Vagina (tissue), 2 donors: ENCODE measurements at places on chromosomes 16 and 17.

GRCh38 chr17:57110579-57111325 lies 25.7 kb downstream of the AKAP1 start:
- DNase-seq = no peak

GRCh38 chr17:7634384-7634783 lies 4.4 kb downstream of the SHBG start:
- DNase-seq = no peak

- DNase-seq = no peak
Measured at GRCh38 chr17:72456075-72456474, 335.3 kb downstream of the SOX9 start.

- no peak for DNase-seq
Measured at GRCh38 chr17:10286324-10286723, 86.5 kb downstream of the MYH13 start.

DNA sequence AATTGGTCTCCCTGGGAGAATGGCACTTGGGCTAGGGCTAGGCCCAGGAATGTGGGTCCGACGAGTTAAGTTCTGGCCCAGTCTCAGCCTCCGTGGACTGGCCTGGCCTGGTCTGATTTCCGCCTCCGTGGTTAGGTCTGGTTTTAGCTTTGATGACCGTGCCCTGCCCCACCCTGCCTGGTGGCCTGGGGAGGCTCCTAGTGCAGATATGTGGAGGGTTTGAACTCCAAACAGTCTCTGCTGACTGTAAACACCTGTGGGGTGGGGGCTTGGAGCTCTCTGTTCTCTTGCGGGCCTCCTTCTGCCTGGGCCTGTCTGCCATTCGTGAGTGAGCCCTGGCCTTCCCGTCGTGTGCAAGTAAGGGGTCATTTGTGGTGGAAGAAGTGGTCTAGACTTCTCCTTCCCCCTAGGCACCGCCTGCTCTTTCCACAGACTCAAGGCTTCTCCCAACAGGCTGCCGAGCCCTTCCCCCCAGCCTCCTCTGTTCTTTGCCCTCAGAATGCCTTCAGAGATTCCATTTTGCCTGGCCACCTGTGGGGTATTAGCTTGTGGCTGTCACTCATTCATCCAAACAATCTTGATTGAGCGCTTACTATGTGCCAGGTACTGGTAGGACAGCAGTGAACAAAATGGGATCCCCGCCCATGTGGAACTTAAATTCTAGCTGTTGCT lies 1.6 kb downstream of the ATP6V0C start:
- DNase-seq = no peak

GRCh38 chr16:87828907-87829621 lies 40.2 kb downstream of the SLC7A5 start:
- DNase-seq = no peak

DNA sequence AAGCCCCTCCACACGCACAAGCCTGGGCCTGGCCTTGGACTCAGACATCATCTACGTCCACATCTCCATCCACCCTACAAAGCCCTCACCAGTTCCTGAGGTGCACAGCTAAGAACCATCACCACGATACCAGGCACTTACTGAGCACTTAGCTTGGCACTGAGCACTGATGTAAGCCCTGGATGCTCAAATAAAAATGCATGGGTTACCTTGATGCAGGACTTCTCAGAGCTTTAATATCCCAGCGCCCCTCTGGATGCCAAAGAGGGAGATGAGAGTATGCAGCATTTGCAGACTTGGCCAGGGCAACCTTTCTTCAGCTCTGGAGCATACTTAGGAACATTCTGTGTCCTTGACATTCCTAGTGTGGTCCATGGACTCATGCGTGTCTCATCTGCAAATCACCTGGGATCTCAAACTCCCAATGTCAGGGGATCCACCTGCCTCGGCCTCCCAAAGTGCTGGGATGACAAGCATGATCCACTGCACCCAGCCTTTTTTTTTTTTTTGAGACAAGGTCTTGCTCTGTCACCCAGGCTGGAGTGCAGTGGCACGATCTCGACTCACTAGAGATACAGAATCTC lies 69.8 kb downstream of the RAB11FIP4 start:
- DNase-seq = no peak

DNA sequence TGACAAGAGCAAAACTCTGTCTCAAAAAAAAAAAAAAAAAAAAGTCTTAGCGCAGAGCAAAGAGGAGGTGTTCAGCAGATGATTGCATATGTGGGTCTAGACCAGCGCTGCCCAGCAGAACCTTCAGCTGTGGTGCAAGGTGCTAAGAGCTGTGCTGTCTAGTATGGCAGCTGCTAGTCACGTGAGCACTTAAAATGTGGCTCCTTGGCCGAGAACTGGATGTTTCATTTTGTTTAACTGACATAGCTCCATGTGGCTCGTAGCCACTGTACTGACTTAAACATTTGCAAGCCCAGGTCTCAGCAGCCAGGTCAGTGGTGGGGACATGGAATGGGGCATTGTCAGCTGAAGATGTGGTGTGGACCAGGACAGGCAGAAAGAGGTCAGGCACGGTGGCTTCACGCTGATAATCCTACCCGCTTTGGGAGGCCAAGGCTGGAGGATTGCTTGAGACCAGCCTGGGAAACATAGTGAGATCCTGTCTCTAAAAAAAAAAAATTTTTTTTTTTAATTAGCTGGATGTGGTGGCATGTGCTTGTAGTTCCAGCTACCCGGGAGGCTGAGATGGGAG lies 9.2 kb downstream of the C1QTNF1 start:
- DNase-seq = no peak

DNA sequence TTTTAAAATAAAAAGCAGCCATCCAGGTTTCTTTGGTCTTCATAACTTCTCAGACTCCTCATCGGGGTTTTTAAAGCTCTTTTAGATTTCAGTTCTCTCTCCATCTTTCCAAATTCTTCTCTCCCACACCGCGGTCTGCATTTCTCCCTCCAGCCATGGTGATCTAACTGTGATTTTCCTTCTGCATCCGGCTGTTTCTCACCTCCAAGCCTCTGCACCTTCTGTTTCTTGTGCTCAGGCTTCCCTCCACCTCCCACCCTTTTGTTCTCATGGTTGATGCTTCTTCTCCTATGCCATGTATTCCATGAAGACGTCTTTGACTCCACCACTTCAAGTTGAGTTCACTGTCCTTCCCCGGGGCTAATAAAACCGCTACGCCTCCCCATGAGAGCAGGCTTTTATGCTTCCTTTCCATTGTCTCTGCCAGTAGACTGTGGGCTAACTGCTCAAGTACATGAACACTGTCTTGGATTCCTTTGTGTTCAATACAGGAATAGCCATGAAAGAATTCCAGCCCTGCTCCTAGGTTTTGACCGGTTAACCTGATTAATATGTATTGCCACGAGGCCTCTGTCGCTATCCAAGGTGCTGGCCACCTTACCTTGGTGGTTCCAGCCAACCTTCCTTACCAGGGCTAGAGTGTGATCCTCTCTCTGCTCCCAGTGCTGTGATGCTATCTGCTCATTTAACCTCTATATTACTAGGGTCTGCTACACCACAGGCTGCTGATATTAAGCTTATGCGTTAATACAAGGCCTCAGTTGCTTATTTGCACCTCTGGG lies 625.1 kb downstream of the HS3ST4 start:
- no peak for DNase-seq

- DNase-seq = no peak
Measured at GRCh38 chr16:54362591-54363206, 76.1 kb upstream of the IRX3 start.

- DNase-seq = no peak
Measured at GRCh38 chr16:18942061-18942460, 15.9 kb upstream of the SMG1 start.

- DNase-seq = no peak
Measured at GRCh38 chr17:61495161-61495857, 43.1 kb downstream of the TBX4 start.

GRCh38 chr16:85480727-85481101 lies 132.4 kb upstream of the GSE1 start:
- no peak for DNase-seq

DNA sequence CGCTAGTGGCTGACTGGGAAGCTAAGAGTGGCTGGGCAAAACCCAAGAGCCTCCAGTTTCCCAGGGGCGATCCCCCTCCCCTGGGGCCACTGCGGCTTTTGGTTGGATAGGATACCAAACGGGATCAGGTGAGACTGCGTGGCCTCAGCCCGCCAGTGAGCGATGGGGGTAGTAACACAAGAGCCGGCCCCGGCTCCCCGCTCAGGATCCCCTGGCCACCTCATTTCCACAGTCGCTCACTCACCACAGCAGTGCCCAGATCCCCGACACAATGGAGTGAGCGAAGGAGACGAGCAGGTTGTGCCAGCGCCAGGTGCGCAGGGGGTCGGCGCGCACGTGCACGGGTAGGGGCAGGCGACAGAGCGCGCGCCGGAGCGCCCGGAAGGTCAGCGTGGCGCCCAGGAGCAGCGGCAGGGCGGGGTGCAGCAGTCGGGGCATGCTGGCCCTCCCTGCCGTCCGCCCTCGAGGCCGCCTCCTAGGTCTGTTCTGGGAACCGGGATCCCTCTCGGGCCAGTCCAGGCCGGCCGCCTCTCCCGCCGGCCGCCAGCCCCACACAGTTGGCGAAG lies 290 bp downstream of the TLCD1 start:
- no peak for DNase-seq

DNA sequence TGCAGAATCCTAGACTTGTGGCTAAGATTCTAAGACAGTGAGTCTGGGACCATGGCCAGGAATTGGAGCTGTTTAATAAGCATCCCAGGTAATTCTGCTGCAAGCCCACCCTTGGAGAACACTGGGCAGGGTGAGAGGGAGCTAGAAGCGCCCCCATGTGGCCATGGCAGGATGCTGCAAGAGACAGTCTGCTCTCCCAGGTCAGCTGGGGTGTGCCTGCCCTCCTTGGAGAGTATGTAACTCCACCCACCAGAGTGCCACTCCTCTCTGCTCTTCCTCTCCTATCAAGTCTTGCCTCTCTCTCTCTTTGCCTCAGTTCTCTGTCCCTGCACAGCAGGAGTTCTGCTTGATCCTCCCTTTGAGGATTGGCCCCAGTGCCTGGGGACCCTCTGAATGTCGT lies 14.9 kb downstream of the RCVRN start:
- DNase-seq = no peak

DNA sequence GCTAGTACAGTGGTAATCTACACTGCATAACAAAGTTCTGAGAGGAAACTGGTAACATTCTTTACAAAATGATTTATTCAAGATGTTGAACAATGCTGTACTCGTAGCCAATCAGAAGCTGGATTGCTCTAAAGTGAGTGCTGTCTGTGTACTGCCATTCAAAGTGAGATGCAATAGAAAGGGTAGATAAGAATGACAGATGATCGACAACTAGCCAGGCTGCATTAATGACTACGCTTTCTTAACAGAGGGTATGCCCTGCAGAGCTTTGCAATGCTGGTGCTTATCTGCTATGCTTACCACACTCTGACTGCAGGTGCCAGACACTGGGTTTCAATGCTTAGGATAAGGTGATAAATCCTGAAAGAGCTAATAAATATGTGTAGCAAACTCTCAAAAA lies 46.1 kb upstream of the SLC25A19 start:
- DNase-seq = no peak

DNA sequence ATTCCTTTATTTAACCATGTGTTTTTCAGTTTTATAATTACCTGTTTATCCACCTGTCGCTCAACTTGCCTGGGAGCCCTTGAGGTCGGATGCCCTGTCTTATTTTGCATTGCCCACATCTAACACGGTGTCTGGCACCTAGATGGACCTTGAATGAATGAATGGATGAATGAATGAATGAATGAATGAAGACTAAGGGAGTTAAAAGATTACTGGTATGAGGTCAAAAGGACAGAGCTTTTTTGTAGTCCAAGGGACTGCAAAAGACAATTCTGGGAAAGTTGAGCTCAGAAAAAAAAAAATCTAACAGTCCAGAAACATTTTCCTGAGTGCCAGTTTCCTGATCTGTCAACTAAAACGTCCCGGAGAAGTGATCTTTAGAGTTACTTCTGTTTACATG lies 244.6 kb upstream of the MYOCD start:
- DNase-seq = no peak

DNA sequence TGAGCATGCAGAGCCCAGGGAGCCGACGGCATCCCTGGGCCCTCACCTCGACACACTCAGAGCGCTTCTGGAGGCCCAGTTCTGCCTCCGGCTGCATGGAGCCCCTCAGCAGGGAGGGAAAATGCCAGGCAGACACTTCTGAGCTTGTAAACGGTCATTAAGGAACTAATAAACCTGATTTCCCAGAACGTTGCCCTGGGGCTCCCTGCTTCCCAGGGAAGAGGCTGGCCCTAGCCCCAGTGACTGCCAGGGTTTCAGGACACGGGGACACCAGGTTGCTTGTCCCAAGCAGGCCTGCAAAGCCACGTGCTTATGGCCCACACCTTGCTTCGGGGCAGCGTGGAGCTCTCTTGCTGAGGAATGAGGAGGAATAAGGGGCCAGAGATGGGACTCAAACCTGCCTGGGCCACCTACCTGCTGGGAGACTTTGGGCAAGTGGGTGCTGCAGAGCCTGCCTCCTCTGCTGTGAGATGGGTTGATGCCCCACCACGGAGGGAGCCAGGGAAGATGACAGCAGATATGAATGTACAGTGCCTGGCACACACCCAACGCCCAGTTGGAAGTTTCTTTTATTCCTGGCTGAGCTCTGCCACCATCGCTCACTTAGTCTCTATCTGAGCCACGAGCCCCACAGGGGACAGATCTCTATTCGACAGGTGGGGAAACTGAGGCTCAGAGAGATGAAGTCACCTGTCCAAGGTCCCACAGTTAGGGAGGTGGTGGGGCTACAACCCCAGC lies 5.4 kb downstream of the RHBDF2 start:
- DNase-seq = no peak

- DNase-seq = no peak
Measured at GRCh38 chr17:10648956-10649355, 8.2 kb downstream of the MYH3 start.

- DNase-seq = no peak
Measured at GRCh38 chr17:8192070-8192815, 2.3 kb upstream of the BORCS6 start.
